ENCODE measurements at places on chromosomes 7 and 10. TPM values are rescaled to one million over a fixed set of nuclear protein-coding genes. Genes with fewer than 3 reads are reported as not detected.

GRCh38 chr10:124568339-124568738 lies 106.7 kb downstream of the LHPP start:
- peak; percentile 56 for DNase-seq

DNA sequence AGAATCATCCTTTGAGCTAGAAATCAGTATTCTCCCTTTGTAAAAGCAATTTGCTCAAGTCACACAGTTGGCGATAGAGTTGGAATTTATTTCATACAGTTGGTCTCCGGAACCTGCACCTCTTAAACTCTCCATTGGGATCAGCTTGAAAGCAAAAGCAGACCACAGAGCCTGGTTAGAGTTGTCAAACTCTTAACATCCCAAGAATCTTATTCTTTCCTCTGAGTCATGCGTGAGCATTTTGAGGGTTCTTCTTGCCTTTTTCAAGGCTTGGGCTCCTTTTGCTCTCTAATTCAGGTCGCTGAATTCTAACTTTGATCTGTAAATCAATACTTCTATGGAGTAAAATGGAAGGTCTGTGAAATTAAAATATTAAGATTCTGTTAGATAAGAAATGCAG lies 19.6 kb upstream of the SCIN start:
- DNase-seq, result no peak

The GPRIN2 gene
- total RNA-seq, result 5.7 TPM

- no peak for DNase-seq
These were observed 16.6 kb downstream of the BAG3 start for GRCh38 chr10:119667562-119668328.

The MICALL2 gene
- total RNA-seq, result 56.9 TPM

DNA sequence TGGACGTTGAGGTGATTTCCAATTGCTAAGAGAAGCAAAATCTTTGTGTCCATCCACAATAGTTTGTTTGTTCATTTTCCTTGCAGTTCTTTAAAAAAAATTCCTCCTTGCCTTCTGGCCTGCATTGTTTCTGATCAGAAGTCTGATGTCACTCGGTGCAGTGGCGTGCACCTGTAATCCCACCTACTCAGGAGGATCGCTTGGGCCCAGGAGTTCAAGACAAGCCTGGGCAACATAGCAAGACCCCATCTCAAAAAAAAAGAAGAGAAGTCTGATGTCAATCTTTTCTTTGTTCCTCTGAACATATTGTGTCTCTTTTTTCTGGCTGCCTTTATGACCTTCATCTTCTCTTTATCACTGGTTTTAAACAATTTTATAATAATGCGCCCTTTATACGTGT lies 13.5 kb upstream of the OCM start:
- DNase-seq, result no peak

- DNase-seq, result no peak
These were observed 172.9 kb downstream of the SRPK2 start for GRCh38 chr7:105215821-105216220.

The WASHC2C gene
- total RNA-seq, result 45.6 TPM

GRCh38 chr7:128266883-128267594 lies 26.0 kb downstream of the LEP start:
- no peak for DNase-seq

DNA sequence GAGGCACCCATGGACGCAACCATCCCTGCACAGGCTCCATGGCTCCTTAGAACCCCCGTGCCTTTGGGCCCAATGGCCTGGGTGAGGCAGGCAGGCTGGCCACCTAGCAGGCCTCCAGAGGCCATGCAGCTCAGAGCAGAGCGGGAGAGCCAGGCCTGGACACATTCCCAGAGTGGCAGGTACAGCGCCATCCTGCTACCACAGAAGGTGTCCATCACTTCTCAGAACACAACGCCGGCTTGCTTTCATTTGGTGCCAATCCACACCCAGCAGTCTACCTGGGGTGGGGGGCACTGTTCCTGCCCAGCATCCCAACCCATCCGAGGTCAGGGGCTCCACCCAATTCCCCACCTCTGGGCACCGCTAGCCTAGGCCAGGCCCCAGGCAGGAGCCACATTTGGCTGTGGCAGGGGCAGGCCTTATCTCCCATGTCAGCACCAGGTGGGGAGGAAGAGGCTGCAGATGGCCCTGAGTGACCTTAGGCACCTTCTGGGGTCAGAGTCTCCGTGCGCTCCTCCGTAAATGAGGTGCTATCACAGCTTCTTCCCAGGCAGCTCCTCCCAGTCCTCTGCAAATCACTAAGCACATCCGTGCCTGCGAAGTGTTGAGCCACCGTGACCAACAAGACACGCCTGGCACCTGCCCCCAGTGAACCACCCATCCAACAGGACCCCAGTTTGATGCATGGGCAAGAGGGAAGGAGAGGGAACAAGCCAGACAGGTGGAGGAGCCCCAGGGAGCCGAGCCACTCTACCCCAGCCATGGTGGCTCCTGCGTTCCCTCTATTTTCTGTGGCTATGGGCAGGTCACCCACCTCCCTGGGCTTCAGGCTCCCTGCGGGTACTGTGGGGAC lies 14.2 kb downstream of the KCNH2 start:
- DNase-seq, result no peak

DNA sequence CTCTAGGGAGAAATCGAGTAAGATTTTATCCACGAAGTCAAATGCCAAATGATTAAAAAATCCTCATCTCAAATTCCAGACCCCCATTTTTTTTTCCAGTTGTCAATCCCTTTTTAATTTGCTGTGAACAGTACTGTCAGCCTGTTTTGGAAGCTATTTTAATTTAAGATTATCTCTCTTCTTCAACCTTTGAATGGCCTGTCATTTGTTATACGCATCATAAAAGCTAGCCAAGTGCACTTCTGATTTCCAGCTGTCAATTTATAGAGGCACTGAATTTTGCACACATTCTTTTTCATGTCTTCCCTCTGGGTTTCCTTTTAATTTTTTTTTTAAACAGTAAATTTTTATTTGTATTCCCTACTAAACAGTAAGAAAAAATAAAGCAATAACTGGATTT lies 336.4 kb upstream of the HGF start:
- no peak for DNase-seq

DNA sequence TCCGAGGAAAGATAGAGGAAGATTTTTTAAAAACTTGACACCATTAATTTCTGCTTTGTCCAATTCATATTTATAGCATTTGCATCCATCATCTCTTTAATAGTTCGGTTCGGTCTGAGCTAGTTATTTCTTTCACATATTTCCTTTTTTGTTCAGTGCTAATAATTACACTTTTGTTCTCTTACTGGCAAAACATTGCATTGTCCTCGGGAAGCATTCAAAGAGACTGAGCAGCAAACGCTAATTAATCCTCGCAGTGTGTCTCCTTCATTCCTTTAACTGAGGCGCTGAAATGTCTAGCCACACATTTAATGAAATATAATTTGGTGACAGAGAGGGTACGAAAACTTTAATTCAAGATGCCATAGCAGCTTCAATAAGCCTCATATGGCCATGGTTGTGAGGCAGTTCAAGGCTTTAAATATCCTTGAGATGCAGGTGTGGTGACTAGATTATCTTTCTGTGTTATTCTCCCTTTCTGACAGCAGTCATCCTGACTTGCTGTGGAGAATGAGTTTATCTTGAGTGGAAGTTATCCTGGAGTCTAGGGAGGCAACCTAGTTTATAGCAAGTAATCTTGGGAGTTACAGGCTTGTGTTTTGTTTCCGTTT lies 431.4 kb downstream of the SDK1 start:
- no peak for DNase-seq

The CNTNAP2 gene
- total RNA-seq, result 1.2 TPM

The UTF1 gene
- total RNA-seq, result not detected

DNA sequence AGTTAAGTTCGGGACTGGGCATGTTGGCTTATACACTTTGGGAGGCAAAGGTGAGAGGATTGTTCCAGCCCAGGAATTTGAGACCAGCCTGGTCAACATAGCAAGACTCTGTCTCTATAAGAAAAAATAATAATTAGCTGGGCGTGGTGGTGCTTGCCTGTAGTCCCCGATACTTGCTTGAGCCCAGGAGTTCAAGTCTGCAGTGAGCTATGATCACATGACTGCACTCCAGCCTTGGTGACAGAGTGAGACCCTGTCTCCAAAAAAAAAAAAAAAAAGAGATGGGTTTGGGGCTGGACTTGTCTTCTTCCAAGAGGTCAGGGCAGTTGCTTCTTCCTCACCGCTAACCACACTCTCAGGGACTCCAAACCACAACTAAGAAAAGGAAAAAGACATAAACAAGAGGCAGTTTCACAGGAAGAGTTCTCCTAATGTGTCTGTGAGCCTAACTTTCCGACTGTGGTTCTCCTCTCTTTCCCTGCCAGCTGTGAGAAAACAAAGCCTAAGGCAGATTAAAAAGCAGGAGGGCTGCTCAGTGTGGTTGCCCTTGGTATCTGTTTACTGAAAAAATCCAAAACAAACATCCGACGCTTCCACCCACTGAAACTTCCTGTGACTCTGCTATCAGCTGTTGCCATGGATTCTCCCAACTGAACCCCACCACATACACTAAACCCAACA lies 2.4 kb upstream of the SERPINE1 start:
- DNase-seq, result no peak

- no peak for DNase-seq
These were observed 471 bp downstream of the PFKP start for GRCh38 chr10:3067859-3068179.

GRCh38 chr7:29095631-29096445 lies 50.5 kb downstream of the CPVL start:
- no peak for DNase-seq

GRCh38 chr10:74637685-74638084 lies 188.7 kb upstream of the KAT6B start:
- no peak for DNase-seq

DNA sequence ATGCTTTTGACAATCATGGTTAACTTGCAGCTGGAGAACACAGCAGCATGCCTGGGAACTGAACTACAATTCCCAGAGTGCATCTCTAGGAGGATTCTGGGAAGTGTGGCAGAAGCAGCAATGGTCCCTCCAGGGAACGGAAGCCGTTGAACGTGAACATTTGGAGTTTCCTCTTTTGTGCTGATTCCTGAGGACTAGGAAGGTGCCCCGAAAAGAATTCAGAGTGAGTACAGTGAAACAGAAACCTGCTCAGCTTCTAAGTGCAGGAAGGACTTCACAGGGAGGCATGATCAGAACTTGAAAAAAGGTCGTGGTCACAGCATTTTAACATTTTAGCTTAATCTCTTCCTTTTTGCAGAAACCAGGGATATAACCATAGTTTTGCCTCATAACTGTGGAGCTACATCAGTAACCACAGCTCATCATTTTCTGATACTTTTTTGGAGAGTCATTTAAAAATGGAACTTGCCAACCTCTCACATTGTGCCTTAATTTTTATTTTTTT lies at the start of gene NUDT13:
NUDT13 (plus strand) TSS at position 111 of the 505 bp plus-strand sequence. CDS start 3,911 bp downstream, outside the sequence.
- DNase-seq, result no peak

DNA sequence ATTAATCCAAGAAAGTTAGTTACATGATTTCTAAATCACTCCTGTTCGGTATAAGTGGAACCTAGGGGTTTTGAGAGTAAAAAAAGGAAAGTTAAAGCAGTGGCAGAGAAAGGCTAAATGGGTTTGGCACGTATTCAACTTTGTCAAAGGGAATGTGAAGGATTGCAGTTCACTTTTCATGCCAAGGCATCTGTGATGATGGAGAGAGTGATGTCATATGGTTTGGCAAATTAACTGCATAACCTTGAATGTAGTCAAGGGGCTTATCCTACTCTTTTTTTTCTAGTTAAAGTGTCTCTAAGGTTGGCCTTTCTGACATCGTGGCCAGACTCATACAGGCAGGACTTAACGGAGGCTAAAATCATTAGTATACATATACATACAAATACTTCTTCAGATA lies 277.8 kb downstream of the EXOC4 start:
- no peak for DNase-seq

DNA sequence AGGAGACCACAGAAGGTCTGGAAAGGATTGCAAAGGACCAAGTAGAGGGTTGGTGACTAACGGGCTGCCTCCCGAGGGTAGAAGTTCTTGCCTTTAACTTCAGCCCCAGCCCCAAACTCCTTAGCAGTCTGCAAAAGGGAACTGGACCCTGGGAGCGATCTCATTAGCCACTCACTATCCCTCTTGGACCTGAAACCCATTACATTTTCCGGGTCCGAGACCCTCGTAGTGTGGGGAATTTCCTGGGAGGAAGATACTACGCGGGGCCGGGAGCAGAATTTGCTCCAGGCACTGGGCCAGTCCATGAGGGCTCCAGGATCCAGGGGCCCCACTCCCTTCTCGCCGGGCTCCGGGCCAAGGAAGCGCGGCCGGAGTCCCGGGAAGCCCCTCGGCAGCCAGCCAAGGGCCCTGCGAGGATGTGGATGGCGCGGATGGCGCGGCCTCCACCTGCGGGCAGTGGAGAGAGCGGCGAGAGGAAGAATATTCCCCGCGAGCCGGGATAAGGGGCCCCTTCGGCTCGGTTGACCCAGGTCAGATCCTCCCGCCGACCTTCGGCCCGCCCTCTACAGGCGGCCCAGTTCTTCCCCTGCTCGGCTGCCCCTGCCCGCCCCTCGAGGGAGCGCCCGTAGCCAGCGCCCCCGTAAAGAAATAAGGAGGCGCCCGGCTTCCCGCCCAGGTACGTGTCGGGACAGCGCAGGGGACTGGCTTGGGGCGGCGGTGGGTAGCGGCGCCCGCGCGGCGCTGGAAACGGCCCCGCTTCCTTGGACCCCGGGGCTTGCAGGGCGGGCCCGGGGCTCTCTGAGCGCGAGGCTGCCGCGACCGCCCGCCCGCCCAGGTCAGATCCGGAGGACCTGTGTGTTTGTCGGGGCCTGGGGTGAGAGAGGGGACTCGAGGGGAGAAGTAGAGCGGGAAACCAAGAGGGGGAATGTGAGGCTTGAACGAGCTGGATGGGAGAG lies at the start of gene MYO3A:
MYO3A (plus strand) TSS at position 577 of the 956 bp plus-strand sequence. CDS start 17,882 bp downstream, outside the sequence.
- DNase-seq, result no peak

GRCh38 chr7:70285187-70285586 lies 686.9 kb downstream of the AUTS2 start:
- DNase-seq, result no peak

- no peak for DNase-seq
These were observed 189.8 kb downstream of the HECW1 start for GRCh38 chr7:43302211-43302711.

The NPTX2 gene
- 1.4 TPM for total RNA-seq

GRCh38 chr10:77532068-77532467 lies 105.5 kb downstream of the KCNMA1 start:
- DNase-seq, result no peak

The CYP2C19 gene
- 0.12 TPM for total RNA-seq

DNA sequence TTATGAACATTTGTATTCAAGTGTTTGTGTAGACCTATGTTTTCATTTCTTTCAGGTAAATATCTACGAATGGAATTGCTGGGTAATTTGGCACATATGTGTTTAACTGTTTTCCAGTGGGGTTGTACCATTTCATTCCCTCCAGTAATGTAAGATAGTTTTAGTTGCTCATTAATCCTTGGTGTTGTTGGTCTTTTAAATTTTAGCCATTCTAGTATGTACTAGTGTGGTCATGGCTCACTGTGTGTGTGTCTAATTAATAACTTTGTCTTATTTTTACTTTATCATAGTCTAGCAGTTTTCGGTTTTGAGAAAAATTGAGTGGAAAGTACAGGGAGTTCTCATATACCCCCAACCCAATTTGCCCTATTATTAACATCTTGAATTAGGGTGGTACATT lies 278.8 kb downstream of the CAMK1D start:
- no peak for DNase-seq
